HCEC 1CT (cell line): ENCODE measurements at places on chromosomes 1 and 21.
A peak's percentile ranks its signal among the peaks of the same experiment; 100 is the strongest.

- DNase-seq: no peak
Observed at GRCh38 chr1:156550346-156550745, 22.0 kb downstream of the IQGAP3 start.

DNA sequence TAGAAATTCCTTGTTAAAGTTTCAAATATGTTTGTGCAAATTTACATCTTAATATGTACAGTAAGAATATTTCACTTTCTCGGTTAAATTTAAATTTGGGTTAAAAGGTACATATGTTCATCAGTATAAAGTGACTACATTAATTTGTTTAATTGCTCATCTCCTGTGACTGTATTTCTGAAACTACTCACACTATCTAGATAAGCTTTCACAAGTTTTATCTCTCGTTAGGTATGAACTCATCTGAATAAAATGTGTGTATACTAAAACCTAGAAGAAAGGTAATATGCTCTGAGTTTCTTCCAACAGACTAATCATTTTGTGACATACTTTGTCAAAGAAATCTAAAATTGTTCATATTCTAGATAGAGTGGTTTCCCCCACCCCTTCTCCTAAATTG lies 150.7 kb downstream of the PATJ start:
- DNase-seq: no peak

DNA sequence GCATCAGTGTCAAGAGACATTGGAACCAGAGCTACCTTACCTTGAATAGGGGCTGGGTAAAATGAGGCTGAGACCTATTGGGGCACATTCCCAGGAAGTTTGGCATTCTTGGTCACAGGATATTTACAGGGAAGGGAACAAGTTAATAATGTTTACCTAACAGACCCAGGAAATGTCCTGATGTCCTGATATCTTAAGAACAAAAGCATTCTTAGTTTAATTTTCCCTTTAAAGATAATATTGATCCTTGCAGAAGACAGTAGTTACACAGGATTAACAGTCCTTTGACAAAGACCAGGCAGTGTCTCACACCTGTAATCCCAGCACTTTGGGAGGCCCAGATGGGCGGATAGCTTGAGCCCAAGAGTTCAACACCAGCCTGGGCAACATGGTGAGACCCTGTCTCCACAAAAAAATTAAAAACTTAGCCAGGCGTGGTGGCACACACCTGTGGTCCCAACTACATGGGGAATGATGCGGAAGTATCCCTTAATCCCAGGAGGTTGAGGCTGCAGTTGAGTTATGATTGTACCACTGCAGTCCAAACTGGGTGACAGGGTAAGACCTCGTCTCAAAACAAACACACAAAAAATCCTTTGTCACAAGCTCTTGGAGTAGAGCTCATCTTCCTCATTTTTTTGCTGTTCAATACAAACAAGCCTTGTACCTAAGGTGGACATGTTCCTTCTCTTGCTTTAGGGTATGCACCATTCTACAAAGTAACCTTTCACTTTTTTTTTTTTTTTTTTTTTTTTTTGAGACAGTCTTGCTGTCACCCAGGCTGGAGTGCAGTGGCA lies 1.3 kb upstream of the TOMM20 start:
- DNase-seq: no peak

- no peak for DNase-seq
Observed at GRCh38 chr1:18299441-18300338, 181.0 kb upstream of the KLHDC7A start.

DNA sequence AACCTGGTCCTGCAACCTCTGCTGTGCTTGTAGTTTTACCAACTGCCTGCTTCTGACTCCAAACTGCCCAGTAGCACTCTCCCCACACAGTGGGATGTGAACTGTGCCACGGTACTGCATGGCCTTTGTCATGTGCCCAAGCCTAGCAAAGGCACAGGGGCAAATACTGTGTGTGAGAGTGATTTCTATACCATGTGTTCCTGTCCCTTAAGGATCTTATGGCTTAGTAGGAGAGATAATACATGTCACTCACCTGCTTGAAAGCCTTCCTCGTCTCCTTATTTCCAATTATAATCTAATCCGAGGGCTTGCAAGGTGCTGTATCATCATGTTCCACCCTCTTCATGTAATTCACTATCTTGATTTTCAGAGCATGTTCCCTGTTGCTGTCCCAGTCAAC lies 51.3 kb downstream of the UBE4B start:
- no peak for DNase-seq

- DNase-seq: no peak
Observed at GRCh38 chr1:22133247-22133930, 9.5 kb downstream of the WNT4 start.

GRCh38 chr1:177744906-177745305 lies 225.0 kb downstream of the SEC16B start:
- no peak for DNase-seq

DNA sequence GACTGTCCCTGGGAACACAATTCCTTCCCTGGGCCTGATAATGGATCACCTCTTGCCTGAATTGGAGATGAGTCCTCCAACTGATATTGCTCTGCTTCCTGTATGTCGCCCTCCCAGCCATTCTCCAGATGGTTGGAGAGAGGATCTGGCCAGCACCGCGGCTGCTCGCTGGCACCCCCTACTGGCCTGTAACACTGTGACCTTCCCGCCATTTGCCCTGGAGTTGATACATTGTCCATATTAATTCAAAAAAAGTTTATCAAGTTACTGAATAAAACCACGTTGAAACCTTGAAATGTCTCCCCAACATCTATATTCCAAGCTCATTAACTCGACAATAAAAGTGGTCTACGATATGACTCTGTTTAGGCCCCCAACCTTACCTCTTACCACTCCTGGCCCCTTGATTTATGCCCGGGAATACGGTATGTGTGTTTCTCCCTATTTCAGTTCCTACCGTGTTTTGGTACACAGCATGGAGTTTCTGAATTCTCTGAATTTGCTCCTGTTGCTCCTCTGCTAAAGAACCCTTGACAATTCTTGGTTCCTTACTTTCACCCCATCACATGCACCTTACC lies 241.8 kb upstream of the KIAA0040 start:
- no peak for DNase-seq

DNA sequence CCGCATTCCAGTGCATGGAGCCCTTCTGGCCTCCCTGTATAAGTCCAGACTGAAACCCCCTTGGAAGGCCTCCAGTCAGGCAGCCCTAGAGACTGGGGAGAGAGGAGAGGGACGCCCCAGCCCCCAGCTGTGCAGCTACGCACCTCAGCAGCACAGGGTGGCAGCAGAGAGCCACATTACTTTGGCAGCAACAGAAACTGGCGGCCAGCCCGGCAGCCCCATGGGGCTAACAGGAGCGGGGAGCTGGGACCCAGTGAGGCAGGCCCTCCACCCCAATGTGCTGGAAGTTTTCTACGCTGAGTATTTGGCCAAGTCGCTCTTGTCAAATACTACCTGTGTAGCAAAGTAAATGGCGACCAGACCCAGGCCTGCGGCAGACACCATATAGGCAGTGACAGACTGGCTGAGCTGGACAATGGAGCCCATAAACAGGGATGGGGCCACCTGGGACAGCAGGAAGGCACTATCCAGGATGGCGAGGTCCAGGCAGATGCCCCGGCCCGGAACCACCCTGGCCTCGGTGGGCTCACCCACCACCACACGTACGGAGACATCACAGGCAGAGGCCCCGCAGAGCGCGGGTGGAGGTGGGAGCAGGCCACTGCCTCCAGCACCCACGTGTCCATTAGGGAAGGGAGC lies 21.2 kb downstream of the SLC45A3 start:
- DNase-seq: peak; percentile 49

DNA sequence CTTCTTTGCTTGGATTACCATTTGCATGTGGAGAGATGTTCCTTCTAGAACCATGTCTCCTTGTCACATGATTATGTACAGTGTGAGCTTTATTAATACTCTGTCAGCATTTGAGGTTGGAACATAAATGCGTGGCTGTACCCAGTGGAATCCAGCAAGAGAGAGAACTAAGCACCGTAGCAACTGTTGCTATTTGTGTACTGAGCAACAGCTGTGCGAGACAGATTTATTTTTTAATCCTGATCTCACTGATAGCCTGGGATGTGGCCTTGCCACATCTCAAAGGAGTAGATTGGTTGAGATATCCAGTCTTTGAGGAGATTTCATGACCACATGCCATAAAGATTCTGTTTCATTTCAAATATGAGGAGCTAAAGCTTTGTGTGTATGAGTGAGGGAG lies 43.4 kb downstream of the KIF1B start:
- DNase-seq: peak; percentile 68

DNA sequence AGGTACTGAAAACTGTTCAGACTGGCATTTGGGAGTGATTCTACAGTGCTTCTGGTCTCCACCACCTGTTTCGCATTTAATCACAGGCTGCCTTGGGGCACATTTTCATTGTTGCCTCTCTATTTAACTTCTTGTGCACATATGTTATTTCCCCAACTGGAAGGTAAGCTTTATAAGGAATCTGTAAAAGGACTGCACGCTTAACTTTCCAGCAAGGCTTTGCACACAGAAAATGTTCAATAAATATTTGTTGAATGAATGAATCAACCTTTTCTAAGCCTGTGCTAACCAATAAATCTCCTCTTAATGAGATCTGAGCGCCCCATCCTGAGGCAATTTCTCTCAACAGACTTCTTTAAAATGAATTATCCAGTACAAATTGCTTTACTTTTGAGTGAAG lies 84.3 kb upstream of the ARHGAP29 start:
- DNase-seq: no peak
